ENCODE measurements at places on chromosomes 2 and 18.

- DNase-seq, result no peak
These were observed 7.4 kb upstream of the GPR17 start for GRCh38 chr2:127638361-127639110.

- DNase-seq, result no peak
These were observed 53.9 kb upstream of the EPC2 start for GRCh38 chr2:148590612-148591011.

DNA sequence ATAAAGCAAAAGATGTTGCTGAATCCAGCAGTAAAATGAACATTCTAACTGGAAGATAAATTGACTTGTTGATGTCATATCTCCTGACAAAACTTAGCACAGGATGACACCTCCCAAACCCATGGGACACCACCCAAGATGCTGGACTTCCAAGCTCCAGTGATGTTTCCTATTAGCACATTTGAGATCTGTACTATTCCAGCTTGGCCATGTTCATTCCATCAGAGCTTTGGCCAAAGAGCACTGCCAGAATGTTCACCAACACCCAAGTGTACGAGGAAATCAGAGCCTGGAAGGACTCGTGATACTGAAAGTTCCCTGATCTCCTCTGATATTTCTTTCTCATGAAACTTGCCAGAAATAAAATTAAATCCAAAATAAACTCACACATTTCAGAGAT lies 44.7 kb downstream of the PID1 start:
- no peak for DNase-seq

GRCh38 chr2:68746408-68746807 lies 11.8 kb downstream of the ARHGAP25 start:
- no peak for DNase-seq

GRCh38 chr2:156294945-156295580 lies 37.5 kb downstream of the NR4A2 start:
- DNase-seq, result no peak

- no peak for DNase-seq
These were observed 98.0 kb downstream of the CAMKMT start for GRCh38 chr2:44459739-44460138.

DNA sequence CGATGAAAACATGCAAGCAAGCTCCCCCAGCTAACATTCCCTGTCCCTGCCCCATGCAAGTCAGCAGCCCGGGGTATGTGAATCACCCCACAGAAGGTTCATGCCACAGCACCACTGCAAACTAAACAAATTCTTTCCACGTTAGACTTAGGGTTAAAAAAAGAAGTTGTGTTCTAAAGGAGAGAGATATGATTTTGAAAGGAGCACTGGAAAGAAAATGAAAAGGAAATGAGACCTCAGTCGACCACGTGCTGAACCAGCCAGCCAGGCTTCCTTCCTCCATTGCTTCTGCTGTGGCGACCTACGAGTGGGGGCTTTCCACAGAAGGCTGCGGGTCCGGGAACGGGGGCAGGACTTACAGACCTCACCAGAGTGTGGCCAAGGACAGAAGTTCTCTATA lies 52.0 kb downstream of the ARL4C start:
- no peak for DNase-seq

DNA sequence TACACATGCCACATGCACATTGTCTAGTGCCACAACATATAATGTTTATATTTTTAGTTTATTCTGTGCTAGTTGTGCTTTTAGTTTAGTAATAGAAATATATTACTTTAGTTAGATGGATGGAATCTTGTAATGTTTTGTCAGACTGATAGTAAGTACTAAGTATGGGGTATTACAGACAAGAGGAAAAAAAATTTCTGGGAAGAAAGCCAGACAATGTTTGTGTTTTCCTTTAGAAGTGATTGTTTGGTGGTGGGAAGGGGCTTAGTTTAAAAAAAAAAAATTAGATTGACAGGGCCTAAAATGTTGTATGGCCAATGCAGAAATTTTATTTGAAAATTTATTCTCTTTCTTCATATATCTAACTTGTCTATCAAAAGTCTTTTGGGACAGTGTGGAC lies 37.8 kb downstream of the ACVR2A start:
- DNase-seq, result no peak

DNA sequence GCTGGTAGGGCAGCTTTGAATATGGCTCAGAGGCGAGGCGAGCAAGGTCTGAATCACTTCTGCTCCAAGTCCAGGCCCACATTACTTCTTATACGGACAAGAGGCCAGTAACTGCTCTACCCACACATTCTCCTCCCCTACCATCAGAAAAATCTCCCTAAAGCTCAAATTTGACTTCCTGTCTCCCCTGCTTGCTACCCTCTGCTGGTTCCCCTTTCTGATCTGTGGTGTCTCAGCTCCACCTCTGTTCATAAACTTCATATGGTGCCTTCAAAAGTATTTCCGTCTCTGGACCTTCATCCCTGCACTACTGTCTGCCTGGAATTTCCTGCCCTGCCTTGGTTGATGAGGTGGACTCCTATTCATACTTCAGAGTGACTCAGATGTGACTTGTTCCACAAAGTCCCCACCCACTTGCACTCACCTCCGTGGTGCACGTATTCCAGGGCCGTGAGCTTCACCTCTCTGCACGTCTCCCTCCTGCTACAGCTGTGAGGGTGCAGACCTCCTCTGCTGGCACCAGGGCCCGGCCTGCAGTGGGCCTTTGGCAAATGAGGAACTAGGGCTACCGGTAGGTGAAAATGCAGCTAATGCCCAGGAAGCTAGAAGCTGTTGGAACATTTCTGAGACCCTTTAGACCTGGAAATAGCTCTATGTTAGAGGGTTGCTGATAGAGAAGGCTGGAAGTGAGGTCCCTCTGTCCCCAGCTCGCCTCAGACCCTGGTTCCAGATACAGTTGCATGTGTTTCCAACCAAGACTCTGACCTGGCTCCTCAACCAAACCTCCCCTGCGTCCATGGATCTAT lies 24.6 kb upstream of the KCMF1 start:
- DNase-seq, result peak; percentile 93

- no peak for DNase-seq
These were observed 239.0 kb upstream of the APCDD1 start for GRCh38 chr18:10215446-10215845.

DNA sequence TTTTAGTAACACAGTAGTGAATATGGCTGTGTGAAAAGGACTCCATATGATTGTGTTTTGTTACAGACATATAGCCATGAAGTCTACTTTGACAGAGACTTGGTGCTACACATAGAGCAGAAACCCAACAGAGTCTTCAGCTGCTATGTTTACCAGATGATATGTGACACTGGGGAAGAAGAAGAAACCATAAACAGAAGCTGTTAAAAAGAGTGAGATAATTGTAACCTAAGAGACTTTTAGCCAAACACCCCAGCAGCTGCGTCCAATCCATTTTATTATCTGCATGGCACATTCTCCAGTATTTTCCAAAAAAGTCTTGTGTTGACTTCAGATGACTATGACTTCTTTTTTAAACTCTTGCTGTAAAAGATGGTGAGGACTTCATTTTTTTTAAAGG lies 41.4 kb upstream of the CYBRD1 start:
- DNase-seq, result no peak

GRCh38 chr2:238684362-238685326 lies 163.2 kb upstream of the TWIST2 start:
- peak; percentile 85 for DNase-seq

GRCh38 chr18:9947248-9947647 lies 33.4 kb downstream of the VAPA start:
- no peak for DNase-seq

GRCh38 chr2:119617455-119617854 lies 61.5 kb upstream of the TMEM177 start:
- DNase-seq, result no peak

GRCh38 chr18:45357686-45358470 lies 257.4 kb upstream of the SLC14A2 start:
- DNase-seq, result no peak

- no peak for DNase-seq
These were observed 3.6 kb upstream of the GBX2 start for GRCh38 chr2:236171680-236172254.

GRCh38 chr2:153354377-153354776 lies 124.2 kb downstream of the RPRM start:
- no peak for DNase-seq

DNA sequence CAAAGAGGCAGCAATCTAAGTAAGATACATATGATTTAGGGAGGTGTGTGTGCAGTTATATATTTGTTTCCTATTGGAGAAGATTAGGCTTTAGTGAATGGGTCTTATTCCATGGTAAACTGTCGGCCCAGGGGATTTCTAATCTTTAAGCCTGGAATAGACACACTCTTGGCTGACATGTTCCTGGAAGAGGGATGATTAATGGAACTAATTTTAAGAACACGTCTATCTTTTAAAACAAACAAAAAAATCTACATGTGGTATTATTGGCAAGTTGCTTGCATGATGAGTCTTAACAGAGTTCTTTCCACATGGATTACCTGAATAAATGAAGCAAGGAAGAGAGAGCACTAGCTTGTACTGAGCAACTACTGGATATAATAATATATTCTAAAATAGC lies 114.2 kb upstream of the NT5C1B start:
- no peak for DNase-seq

DNA sequence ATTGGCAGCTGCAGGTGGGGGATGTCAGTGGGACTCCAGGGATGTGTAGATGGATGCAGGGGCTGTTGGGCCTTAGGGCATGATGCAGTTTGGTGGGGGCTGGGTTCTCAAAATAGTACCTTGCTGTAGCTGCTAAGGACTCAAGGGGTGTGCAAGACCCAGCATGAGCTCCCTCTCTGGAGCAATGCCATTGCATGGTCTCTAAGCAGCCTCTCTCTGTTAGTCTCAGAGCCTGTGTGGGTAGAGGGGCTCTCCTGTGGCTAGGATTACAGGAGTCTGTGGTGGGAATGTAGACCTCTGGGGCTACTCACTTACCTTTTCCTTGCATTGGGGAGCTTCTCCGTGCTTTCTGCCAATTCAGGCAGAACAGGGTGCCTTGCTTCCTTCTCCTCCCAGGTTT lies 228.9 kb downstream of the LPIN1 start:
- no peak for DNase-seq

DNA sequence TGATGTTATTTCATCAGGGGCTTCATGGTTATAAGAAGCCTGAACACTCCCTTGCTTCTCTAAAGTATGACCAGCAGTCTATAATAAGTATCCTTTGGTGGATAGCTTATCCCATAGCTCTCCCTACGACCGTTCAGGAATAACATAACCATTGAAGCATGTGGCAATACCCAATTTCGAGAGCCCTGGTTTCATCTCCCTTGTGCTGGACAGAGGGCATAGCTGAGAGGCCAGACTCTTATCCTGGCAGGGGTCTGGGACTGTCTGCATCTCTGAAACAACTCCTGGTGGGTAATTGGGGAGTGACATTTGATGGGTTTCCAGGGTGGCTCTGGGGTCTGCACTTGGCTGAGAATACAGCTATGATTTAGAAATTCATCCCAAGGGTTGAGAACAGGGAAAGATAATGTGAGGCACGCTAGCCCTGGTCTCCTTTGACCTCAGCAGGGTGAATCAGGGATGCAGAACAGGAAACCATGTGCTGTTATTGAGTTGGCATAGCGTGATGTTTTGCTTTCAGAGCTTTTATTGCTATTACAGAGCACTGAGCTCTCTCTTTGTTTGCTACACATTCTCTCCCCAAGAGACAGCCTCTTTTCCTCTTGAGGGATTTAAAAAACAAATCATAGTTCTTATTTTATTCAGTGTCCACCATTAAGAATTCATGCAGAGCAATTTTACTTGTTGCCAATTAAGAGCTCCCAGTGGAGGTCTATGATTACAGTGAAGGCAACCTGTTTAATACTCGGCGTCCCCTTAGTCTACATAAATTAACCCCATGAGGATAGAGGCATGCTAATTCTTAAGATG lies 274.5 kb downstream of the NCKAP5 start:
- DNase-seq, result no peak

DNA sequence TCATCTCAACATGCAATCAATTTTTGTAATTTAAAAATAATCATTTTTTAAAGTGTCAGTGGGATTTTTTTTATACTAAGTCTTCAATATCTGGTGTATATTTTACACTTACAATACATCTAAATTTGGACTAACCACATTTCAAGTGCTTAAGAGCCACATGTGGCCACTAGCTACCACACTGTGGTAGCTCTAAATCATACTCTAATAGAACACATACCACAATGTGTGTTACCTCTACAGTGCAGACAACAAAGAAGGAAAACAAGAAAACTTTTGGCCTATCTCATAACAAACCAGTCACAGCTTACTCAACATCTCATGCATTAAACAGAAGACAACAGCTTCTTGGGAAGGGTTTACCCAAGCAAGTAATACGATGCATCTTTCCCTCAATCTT lies 24.5 kb downstream of the PIAS2 start:
- DNase-seq, result no peak

GRCh38 chr2:179344970-179345369 lies 80.3 kb upstream of the SESTD1 start:
- DNase-seq, result no peak

- no peak for DNase-seq
These were observed 213.9 kb upstream of the MAP2 start for GRCh38 chr2:209209943-209210342.

- DNase-seq, result no peak
These were observed 38.2 kb upstream of the MCM6 start for GRCh38 chr2:135914485-135914884.

DNA sequence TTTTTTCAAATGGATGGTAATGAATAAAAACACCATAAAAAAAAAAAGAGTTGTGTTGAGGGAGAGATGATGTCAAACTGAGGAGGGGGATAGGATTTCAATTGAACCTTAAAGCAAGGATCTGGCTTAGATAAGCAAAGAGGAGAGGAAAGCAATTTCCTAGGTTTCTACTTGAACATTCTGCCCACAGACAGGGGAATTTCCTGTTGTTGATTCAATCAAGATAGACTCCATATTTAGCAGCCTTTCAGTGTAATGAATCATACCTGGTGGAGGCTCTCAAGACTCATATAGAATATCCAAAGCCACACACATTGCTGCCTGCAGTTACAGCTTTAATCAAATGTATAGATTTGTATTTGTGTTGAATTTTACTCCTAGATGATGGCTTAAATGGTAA lies 294.4 kb upstream of the PIK3C3 start:
- no peak for DNase-seq

GRCh38 chr18:55439056-55439455 lies 148.9 kb downstream of the TCF4 start:
- DNase-seq, result no peak

GRCh38 chr2:151862700-151863099 lies 34.5 kb upstream of the ARL5A start:
- no peak for DNase-seq

DNA sequence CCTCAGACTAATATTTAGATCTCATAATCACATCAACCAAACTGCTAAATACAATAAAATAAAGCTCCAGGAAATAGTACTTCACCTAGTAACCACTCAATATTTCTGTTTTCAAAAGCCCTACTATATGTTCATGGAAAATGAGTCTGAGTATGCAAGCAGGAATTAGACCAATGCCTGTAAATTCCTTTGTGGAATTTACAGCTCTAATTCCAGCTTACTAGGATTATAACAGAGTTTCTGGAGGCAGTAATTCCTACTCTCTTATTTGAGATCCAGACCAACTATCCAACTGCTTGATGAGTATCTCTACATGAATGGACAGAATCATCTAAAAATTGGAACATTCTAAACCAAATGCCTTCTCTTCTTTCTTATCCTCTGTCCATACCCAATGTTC lies 11.6 kb downstream of the CDKL4 start:
- no peak for DNase-seq

GRCh38 chr2:108993095-108993937 lies 4.3 kb upstream of the EDAR start:
- DNase-seq, result no peak

Data from keratinocyte (primary cell).